Thoracic aorta endothelial cell (primary cell): ENCODE measurements at places on chromosomes 2 and 18. TPM values are rescaled to one million over a fixed set of nuclear protein-coding genes. Genes with fewer than 3 reads are reported as not detected.

Gene PJVK
- 0.80 and 1.5 TPM in 2 replicates for total RNA-seq

Gene ITGA6
- 350 and 584 TPM in 2 replicates for total RNA-seq

Gene SCTR
- total RNA-seq = not detected in 2 replicates

Gene SYT4
- not detected in 2 replicates for total RNA-seq

Gene ZC3H8
- total RNA-seq = 28.6 and 35.4 TPM in 2 replicates

Gene UGT1A7
- not detected in 2 replicates for total RNA-seq

Gene SERPINB10
- total RNA-seq = 0.07 TPM in 1 of 2 replicates, not detected in the other

Gene HOXD8
- total RNA-seq = 9.3 TPM in 1 of 2 replicates, not detected in the other

Gene CBLN2
- total RNA-seq = 0.07 and 0.27 TPM in 2 replicates

Gene TCF23
- not detected in 2 replicates for total RNA-seq

Gene HOXD4
- total RNA-seq = 8.7 TPM in 1 of 2 replicates, not detected in the other

Gene SERPINE2
- 7.8 and 11.2 TPM in 2 replicates for total RNA-seq

Gene CCDC141
- total RNA-seq = 0.13 TPM in 1 of 2 replicates, not detected in the other

Gene WDPCP
- 12.8 and 12.9 TPM in 2 replicates for total RNA-seq
